ENCODE measurements at places on chromosomes 16 and 17.
A peak's percentile ranks its signal among the peaks of the same experiment; 100 is the strongest.

GRCh38 chr17:46178550-46179214 lies 14.5 kb downstream of the KANSL1 start:
- DNase-seq = no peak

DNA sequence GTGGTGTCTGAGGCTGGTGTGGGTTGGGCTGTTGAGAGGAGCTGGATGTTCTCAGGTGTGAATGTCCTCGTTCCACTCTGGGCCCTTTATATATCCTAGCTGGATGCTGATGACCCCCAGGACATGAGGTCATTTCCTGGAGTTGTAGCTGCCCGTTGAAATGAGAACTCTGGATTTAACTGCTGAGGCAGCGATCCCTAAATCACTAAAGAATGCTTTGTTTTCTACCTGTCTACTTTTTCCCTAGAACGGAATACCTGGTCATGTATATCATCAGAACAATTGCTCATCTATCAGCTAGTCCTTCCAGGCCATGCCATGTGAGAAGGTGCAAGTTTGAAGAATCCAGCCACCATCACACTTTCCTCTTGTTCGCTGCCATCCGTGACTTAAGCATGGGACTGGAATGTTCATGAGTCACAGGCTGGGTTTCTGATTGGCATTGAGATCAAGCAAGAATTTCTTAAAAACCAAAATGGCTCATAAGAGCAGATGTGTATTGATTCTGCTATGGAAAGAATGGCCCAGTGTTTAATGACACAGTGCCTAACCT lies at the start of gene KRTAP2-3:
KRTAP2-3 (minus strand) TSS at position 63 of the 553 bp plus-strand sequence. CDS start 64 bp downstream, outside the sequence.
- DNase-seq = no peak

GRCh38 chr17:69733171-69734012 lies 318.9 kb downstream of the MAP2K6 start:
- no peak for DNase-seq

DNA sequence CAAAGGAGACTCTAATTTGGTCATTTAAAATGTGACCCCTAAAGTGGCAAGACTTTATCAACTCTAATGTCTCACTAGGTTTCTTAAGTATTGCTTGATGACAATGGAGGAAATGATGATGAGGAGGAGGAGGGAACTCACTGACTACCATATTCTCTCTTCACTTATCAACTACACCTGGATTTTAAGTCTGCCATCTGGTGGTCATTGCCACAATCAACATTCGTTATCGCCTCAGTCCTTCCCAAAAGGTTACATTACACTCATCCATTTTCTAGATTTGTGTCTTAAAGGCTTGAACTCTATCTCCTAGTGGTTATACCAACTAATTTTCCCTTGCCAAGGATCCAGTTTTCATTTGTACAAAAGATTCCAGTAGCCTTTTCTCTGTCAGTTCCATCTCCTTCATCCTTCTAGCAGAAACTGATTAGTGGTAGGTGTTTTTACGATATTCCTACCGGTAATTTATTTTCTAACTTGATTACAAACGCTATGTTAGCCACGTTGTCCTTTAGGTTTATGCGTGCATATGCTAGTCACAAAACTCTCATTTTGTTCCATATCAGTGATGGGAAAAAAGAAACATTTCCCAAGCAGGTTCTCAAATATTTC lies 114.6 kb upstream of the NOG start:
- DNase-seq = peak; percentile 9

DNA sequence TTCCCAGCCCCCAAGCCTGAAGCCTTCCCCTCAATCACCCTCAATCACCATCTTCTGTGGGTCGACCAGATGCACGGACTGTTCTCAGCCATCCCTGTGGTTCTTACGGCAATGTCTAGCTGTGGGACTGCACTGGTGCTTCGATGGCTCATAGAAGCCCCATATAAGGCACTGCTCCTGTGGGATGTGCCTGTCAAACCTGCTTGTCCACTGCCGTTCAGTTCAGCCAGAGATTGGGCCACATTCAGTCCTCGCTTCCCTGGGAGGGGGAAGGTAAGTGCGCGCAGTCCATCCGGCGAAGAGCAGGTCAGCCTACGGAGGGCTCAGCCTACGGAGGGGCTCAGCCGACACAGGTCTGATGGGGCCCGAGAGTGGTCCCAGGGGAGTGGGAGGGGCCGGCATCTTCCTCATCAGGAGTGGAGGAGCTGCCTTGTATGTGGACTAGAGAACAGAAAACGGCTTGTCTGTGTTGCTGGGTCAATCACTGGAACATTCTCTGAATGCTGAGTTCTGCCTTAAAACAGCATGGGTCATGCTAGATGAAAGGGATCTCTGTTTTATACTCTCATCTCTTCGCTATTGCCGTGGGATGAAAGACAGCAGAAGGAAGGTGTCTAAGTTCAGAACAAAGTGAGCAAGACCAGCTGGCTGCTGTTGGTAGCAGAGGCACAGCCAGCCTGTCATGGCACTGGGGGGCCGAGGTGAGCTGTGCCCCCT lies at the start of gene CARD14:
CARD14 (plus strand) TSS at position 247 of the 717 bp plus-strand sequence. CDS start 11,409 bp downstream, outside the sequence.
- no peak for DNase-seq

DNA sequence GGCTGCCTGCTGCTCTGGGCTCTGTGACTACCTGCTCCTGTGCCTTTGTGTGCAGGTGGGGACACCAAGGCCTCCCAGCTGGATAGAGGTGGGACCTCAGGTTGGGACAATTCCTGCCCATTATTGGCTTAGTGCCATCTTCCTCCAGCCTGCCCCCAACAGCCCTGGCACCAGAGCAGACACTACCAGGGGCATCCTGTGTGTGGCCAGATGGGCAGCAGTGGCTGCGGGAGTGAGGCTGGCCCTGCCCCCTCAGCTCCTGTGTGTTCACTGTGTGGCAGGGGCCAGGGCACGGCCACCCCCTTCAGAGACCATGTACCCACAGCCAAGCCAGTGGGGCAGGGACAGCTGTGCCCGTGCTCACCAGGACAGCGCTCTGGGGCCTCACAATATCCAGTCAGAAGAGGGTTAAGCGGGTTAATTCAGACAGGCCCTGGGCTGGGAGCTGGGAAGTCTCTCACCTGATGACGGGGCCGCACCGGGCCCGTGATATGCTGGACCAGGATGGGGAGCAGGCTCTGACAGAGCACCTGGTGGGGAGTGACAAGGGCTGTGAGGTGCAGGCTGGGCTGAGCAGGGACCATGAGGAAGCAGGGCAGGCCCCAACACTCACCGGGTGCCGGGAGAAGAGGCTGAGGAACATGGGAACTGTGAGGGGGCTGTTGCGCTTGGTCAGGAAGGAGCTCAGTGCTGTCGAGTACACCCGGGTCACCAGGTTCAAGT lies 13.0 kb downstream of the MYBBP1A start:
- DNase-seq = no peak

DNA sequence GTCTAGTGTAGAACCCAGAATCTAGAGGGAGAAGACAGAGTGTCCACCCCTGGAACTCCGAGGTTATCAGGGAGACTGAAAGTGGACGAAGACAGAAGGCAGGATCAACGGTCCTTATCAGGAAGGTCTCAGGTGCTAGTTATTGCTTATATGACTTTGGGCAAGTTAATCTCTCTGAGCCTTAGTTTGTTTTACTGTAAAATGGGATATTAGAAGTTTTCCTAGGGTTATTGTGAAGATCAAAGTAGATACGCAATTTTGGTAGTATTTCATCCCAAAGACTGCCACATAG lies 1.2 kb downstream of the RNF167 start:
- DNase-seq = no peak

- DNase-seq = no peak
Observed at GRCh38 chr17:557371-557770, 157.3 kb downstream of the VPS53 start.

DNA sequence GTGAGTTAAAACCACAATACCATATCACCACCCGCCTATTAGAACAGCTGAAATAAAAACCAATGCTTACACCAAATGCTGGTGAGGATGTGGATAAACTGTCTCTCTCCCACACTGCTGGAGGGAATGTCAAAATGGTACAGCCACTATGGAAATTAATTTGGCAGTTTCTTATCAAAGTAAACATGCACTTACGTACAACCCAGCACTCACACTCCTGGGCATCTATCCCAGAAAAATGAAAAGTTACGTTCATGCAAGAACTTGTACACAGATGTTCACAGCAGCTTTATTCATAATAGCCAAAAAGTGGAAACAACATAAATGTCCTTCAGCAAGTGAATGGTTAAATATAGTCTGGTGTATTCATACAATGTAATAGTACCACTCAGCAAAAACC lies 173.2 kb upstream of the MYOCD start:
- no peak for DNase-seq

DNA sequence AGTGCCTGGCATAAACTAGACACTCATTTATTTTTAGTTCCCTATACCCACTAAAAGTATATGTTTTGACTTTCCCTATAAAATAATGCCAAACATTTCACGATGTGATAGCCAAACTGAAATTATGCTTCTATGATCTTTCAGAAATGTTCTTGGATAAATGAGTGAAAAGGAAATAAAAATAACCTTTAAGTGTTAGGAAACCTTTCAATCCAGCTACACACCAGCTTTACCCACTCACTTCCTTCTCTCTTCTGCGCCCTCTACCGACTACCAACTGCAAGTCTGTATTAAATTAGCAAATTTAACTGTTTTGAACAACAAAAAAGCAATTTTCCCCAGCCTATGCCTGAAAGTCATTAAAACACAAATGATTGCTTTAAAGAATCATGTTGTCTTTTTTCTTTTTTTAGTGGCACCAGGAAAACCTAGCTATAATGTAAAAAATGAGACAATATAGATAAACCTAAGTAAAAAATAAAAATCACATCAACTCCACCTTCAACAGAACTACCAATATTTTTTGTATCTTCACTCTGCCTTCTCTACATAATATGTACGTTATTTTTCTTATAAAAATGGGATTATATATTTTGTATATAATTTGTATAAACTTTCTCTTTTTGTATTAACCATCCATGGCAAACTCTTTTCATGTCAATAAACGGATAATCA lies 13.2 kb upstream of the TMEM100 start:
- DNase-seq = peak; percentile 68

- no peak for DNase-seq
Observed at GRCh38 chr16:85615014-85615851, 2.1 kb downstream of the GSE1 start.

DNA sequence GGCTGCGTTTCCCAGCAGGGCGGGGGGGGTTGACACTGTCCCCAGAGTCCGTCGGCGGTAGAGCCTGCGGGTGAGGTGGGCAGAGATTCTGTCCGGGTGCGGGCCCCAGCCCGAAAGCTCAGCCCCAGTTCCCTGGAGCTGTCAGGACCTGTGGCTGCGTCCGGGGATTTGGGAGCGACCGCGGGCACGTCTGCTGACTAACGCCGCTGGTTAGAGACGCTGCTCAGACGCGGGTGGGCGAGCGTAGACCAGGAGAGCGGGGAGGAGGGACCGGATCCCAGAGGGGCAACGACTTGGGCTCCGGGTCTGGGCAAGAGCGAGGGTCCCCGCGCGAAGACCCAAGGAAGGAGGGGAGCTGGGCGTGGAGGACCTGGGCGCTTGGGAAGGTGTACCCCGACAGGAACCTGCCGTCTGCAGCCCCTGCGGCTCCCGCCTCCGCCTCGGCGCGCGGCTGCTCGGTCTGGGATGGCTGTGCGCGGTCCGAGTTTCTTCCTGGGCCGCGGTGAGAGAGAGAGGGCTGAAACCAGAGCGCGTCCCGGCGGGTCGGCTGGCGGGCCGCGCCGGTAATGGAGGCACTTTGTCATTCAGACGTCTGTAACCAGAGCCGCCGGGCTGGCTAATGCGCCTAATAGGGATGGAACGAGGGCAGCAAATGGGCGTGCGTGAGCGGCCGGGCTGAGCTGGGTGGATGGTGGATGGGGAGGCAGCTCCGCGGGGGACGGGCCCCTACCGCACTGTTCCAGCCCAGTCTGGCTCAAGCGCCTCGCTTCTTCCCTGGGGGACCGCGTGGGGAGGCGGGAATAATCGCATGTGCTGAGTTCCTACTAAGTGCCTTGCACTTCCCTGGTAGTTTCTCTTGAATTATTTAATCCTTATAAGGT lies 2.3 kb downstream of the NGFR start:
- DNase-seq = peak; percentile 79

GRCh38 chr17:229709-230394 lies 48.4 kb upstream of the DOC2B start:
- no peak for DNase-seq

DNA sequence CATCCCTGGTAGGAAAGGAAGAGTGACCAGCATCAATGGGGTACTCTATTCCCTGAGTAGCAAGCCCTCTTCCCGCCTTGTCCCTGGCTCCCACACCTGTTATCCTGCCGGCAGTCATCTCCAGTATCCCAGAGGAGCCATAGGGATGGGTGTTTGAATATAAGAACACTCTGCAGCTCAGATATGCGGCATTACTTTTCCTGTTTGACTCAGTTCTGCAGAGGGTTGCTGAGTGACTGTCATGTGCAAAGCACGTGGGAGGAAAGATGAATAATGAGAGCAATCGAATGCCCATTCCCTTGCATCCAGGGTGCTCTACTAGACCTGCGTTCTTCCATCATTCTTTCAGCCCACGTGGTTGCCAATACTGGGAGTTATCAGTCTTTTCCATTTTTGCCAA lies 115.1 kb downstream of the PRKCB start:
- no peak for DNase-seq

DNA sequence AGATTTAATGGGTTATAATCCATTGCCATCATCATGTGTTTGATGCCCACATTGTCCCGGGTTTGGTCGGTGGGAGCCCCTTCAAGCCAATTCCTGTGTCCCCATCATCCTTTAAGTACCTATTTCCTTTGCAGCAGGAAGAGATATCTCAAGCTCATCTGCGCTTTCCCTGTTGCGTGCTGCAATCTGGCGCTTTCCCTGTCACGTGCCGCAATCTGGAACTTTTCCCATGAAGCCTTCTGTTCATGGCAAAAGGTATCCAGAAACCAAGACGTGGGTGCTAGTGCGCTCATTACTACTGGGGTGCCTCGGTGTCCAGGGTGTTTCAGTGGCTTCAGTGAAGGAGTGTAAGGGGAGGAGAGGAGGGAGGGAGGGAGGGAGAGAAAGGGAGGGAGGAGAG lies 174.6 kb upstream of the ZNF469 start:
- DNase-seq = no peak

DNA sequence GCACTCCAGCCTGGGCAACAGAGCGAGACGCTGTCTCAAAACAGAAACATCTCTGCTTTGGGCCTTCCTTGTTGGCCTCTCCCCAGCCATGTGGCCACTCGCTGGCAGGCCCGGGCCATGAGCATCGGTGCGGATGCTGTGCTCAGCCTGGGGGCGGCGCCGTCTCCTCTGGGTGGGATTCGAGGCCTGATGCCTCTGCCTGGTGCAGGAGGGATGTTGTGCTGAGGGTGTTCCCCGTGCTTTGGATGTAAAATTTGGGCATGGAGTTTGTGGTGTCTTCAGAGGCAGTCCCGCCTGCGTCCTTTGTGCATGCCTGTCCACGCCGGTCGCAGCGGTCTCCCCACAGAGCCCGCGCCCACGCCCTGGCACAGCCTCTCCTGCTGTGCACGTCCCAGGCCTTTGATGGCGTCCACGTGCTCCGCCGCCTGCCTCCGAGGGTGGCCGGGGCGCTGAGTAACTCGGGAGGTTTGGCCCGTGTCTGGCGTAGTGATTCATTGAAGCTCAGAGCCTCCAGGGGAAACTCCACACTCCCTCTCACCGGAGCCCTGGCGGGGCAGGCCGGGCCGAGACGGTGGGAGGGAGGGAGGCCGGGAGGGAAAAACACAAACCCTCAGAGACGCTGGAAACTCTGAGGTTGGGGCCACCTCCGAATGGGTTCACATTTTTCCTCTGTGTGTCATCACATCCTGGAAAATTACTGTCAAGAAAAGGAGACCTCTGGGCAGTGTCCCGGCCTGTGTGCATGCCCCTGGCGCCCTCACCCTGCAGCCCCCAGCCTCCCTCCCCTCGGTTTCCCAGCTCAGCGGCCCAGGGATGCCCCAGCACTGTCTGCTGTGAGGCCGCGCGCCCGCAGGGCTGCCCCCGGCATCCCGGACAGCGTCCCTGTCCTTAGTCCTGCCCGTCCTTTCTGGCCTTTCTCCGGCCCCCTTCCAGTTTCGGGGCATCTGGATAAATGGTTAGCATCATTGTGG lies 19.0 kb downstream of the CENPX start:
- peak; percentile 72 for DNase-seq

GRCh38 chr17:80437532-80437931 lies 22.6 kb downstream of the ENDOV start:
- DNase-seq = no peak

Data from BE2C (cell line).